GM04503 (cell line): ENCODE measurements at places on chromosomes 11 and 22.

GRCh38 chr22:22936180-22936914 is 48.7 kb downstream of the IGLL5 start:
- DNase-seq, result no peak

- peak; percentile 9 for DNase-seq
Observed at GRCh38 chr11:32960553-32961164, 55.0 kb upstream of the DEPDC7 start.

DNA sequence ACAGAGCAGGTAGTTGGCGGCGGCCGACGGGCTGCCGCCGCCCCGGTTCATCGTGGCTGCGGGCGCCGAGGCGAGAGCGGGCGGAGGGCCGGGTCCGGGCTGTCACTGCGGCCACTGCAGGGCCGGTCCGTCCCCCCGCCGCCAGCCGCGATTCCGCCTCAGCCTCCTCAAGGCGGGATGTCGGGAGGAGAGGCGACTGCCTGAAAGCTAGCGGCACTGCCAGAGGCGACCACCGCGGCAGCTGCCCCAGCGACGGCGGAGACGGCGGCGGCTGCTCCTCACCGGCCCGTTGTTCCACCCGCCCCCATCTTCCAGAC is 234 bp downstream of the SESN3 start:
- no peak for DNase-seq

- no peak for DNase-seq
Observed at GRCh38 chr11:129323896-129324502, 51.6 kb upstream of the BARX2 start.

GRCh38 chr22:29780748-29781676 is 13.8 kb downstream of the UQCR10 start:
- DNase-seq, result peak; percentile 82

GRCh38 chr11:71294846-71295600 is 42.6 kb upstream of the SHANK2 start:
- DNase-seq, result no peak

DNA sequence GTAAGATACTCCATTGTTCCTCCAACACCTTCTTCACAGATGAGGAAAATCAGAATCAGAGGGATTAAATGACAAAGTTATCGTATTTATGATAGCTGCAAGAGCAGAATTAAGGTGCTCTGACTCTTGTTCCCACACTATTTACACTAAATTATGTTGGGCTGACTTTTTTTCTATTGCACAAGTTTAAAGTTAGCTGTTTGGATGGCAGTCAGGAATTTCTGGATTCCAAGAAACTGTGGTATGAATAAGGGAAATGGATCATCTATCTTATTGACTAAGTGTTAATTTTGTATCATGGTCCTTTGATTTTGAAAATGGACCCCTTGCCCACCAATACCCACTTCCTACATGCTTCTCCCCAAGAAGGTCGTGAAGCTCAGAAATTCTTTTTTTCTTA is 19.9 kb upstream of the APOA1 start:
- DNase-seq, result no peak

GRCh38 chr11:84825106-84825660 is 802.0 kb downstream of the DLG2 start:
- no peak for DNase-seq

- no peak for DNase-seq
Observed at GRCh38 chr22:50546326-50547262, 895 bp downstream of the KLHDC7B start.

- no peak for DNase-seq
Observed at GRCh38 chr11:85918910-85919794, 64.0 kb downstream of the CCDC83 start.

- DNase-seq, result no peak
Observed at GRCh38 chr22:30869667-30870395, 98.7 kb downstream of the MORC2 start.

DNA sequence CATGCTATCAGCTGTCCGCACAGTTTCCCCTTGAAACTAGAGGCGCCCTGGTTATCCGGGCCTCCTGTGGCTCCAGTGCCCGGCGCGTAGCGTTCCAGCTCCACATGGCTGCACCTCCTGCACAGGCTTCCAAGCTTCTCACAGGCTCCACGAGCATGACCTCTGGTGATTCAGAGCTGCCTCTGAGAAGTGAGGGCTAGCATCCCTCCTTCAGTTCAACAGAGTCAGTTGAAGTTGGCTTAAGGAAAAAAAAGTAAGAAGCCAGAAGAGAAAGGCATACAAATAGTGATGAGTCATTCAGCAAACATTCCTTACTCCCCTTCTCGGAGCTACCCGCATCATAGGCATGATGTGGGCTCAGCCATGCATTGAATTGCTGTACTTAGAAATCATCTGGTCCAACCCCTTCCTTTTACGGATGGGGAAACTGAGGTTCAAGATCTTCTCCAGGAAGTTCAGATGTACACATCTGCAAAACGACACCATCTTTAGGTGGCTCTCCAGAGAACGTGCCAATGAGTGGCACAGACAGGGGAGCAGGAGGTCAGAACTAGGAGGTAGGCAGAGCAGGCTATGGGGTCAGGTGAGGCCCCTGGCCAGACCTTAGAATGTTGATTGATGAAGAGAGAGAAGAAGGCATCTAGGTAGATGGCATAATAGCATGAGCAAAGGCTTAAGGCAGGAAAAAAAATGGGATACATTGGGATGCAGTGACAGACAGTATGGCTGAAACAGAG is 216.3 kb upstream of the TBCEL start:
- peak; percentile 50 for DNase-seq

- no peak for DNase-seq
Observed at GRCh38 chr11:103690356-103690755, 346.1 kb upstream of the DDI1 start.

- DNase-seq, result peak; percentile 4
Observed at GRCh38 chr11:93623179-93623578, 38.3 kb upstream of the CEP295 start.

GRCh38 chr11:2870969-2871680 is 14.4 kb downstream of the CDKN1C start:
- DNase-seq, result no peak

GRCh38 chr11:82194521-82194920 is 539.1 kb downstream of the FAM181B start:
- DNase-seq, result no peak

- DNase-seq, result no peak
Observed at GRCh38 chr11:94768602-94769541, 716 bp downstream of the AMOTL1 start.
